Activated naive CD8-positive, alpha-beta T cell treated with anti-CD3 and anti-CD28 coated beads, Interleukin-2, amount 50 U/mL, for 16 hours (primary cell): ENCODE measurements at places on chromosomes 3 and 15.

DNA sequence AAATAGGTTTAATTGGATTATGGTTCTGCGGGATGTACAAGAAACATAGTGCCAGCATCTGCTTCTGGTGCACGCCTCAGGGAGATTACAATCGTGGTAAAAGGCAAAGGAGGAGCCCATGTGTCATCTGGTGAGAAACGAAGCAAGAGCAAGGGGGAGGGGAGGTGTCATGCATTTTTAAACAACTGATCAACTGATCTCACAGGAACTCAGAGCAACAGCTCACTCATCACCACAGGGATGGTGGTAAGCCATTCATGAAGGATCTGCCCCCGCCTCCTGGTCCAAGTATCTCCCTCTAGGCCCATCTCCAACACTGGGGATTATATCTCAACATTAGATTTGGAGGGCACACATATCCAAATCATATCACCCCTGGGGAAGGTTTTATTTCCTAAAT, 42.1 kb upstream of the FGF7 start:
- no peak for DNase-seq

GRCh38 chr3:177545964-177546363, 348.7 kb upstream of the TBL1XR1 start:
- DNase-seq = no peak

- DNase-seq = no peak
These were observed 340.9 kb upstream of the TBL1XR1 start for GRCh38 chr3:177538048-177538749.

DNA sequence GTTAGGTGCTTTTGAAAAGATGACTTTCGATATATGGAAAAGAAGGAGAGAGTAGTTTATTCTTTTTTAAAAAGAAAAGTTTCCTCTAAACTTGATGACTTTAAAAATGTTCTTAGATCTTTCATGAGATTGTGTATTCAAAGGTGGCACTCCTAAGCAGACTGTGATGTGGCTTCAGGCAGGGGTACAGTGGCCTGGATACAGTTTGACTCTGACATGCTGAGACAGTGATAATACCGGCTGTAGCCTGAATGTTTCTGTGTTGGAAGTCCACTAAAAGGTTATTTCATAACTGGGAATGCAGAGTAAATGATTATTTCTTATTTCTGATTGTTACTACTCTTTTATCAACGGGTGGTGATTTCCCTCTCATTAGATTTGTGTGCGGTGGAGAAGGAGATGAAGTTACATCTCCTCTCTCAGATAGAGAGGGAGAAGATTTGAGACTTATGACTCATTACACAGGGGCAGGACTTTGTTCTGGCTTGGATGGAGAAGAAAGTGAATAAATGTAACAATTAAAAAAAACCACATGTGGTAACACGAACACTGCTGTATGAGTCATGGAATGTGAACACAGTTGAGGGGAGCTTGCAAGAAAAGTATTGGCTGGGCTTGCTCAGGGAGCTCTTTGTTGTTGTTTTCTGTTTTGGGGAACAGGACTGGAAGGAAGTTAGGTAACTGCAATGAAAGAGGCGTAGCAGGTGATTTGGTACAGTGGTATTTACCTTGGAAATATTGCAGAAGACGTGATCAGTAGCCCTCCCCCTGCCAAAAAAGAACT, 21.6 kb downstream of the SPTSSB start:
- DNase-seq = no peak

- DNase-seq = no peak
These were observed 781.9 kb upstream of the GRM7 start for GRCh38 chr3:6079011-6079410.

DNA sequence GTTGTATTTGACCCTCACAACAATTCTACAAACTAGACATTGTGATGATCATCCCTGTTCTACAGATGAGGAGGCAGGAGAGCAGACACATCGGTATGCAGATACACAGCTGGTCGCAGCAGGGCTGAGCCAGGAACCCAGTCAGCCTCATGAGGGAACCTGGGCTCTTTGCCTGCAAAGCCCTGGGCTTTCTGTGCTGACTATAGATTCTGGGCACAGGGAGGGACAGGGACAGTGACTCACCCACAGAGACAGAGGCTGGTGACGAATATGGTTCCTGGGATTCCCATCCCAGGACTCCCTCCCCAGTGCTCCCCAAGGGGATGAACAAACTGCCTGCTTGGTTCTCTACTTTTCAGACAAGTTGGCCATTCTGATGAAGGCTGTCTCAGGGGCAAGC, 3.8 kb upstream of the CAMP start:
- DNase-seq = no peak

DNA sequence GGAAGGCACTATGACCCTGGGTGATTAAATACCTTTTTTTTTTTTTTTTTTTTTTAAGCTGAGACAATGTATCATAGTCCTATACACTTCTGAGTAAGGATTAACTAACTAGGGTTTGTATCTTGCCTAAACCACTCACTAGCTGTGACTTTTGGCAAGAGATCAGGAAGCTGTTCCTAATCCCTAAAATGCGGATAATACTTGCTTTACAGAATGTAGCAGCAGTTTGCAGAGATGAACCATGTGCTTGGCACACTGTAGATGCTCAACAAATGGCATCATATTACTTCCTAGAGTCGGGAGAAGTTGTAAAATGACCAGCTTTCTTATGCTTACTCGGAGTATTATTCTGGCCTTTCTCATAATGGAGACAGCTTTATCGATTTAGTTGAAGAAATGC, 25.6 kb upstream of the PYGO1 start:
- no peak for DNase-seq

- no peak for DNase-seq
These were observed 26.0 kb upstream of the UBE3A start for GRCh38 chr15:25464784-25465183.

- peak; percentile 40 for DNase-seq
These were observed 31.9 kb upstream of the RAB6B start for GRCh38 chr3:133927540-133928066.

DNA sequence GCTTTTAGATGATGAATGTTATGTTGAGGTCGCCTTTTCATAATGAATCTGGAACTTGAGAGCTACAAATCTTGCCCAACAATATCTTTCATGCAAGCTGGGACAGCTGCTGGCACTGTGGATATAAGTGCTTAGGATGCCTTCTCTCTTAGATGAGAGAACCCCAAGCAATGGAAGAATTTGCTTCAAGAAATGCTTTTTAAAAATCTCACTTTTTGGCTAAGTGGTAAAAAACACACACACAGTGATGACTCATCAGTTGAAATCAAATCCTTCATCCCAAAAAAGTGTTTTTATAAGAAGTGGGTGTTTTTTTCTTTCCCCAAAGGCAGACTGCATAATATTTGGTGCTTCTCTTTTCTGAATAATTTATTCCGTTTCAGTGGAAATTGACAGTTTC, 38.4 kb upstream of the GALNT15 start:
- no peak for DNase-seq

DNA sequence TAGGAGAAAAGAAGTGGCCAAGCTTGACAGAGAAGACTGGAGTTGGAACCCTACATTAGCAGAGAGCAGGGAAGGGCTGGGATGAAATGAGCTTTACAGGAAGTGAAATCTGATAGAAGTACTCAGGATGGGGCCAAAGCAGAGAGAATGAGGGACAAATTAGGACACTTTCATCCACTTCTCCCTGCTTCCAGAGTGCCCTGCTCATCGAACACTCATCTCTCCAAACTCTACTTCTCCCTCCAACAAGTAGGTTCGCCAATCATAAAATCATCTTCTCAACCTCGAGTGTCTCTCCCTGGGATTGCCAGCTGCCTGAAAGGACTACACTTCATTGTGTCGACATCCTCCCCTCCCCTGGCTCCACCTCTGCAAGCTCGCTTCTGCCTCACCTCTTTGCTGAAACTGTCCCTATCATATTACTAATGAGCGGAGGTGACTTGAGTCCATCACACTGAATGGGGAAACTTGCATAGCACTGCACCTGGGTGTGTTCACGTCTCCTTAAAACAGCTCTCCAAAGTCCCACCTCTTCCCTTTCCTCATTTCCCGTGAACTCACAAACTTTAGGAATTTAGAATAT, 365.8 kb downstream of the FOXP1 start:
- no peak for DNase-seq

GRCh38 chr3:177883957-177884356, 652.3 kb upstream of the KCNMB2 start:
- DNase-seq = no peak

GRCh38 chr15:75661100-75661755, 13.5 kb downstream of the SNX33 start:
- DNase-seq = no peak

GRCh38 chr3:12327021-12327420, 38.2 kb downstream of the PPARG start:
- no peak for DNase-seq

- DNase-seq = no peak
These were observed 132.7 kb downstream of the SLC25A26 start for GRCh38 chr3:66353530-66353929.

GRCh38 chr3:148955544-148956346, 35.6 kb upstream of the GYG1 start:
- DNase-seq = no peak

- no peak for DNase-seq
These were observed 170.3 kb downstream of the MOBP start for GRCh38 chr3:39637807-39638206.

DNA sequence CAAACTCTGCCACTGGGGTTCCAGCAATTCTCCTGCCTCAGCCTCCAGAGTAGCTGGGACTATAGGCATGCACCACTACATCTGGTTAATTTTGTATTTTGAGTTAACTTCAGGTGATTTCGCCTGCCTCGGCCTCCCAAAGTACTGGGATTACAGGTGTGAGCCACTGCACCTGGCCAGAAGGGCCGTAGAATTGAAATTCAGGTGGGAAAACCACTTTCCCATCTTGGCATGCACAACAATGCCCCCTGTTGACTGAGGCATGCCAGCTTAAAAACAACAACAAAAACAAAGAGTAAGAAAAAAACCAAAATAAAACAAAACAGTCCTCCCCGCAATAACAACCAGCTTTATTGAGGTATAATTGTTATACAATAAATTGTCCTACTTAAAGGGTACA, 32.6 kb upstream of the RAB11A start:
- no peak for DNase-seq

- DNase-seq = no peak
These were observed 238.7 kb upstream of the BHLHE40 start for GRCh38 chr3:4740397-4741105.

- DNase-seq = no peak
These were observed 7.6 kb downstream of the PLOD2 start for GRCh38 chr3:146153429-146153828.
